ENCODE measurements at places on chromosomes 7 and 10. TPM values are rescaled to one million over a fixed set of nuclear protein-coding genes. Genes with fewer than 3 reads are reported as not detected.

The SPDYE18 gene
- 0.66 TPM for total RNA-seq

The PLXDC2 gene
- 0.53 TPM for total RNA-seq

The ATP6V0E2 gene
- total RNA-seq: 21.5 TPM

The PTER gene
- total RNA-seq: 3.6 TPM

The KLF14 gene
- not detected for total RNA-seq

The ADAP1 gene
- total RNA-seq: 0.46 TPM

The C10orf53 gene
- not detected for total RNA-seq

The COA1 gene
- total RNA-seq: 58.0 TPM

The CHRM2 gene
- total RNA-seq: not detected

The UNCX gene
- total RNA-seq: not detected

The GPAM gene
- total RNA-seq: 8.2 TPM

The FAM25C gene
- total RNA-seq: not detected

The SLC29A3 gene
- 5.0 TPM for total RNA-seq

The LIMK1 gene
- 54.4 TPM for total RNA-seq

The PNLIPRP3 gene
- total RNA-seq: not detected

The DLX6 gene
- not detected for total RNA-seq

The PRF1 gene
- not detected for total RNA-seq

The TEX36 gene
- total RNA-seq: not detected

The PPP1R3C gene
- total RNA-seq: 0.74 TPM

The CTAGE8 gene
- 0.49 TPM for total RNA-seq

DNA sequence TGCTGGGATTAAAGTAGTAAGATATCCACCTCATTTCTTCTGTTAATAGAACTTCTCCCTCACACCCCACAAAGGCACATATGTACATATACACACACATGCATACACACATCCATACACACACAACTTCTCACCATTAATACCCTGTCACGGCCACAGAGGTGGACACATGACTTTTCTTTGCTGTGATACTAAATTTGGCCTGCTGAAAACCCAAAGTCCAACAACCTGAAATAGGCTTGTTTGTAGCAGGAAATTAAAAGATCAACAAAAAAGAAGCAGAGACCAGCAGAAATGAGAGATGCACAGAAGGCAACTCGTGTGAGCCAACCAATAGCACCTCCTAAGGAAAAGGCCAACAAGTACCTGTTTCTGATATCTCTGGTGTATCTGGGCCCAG is 128.7 kb upstream of the PCGF5 start:
- no peaks in the 10 kb centered on the region for H3K4me1 ChIP-seq
- no peak for DNase-seq
- H3K36me3 ChIP-seq: no peaks in the 10 kb centered on the region
- H3K4me3 ChIP-seq: no peak overlapping the region
- peaks cover 6% of the 10 kb centered on the region for H3K27me3 ChIP-seq

DNA sequence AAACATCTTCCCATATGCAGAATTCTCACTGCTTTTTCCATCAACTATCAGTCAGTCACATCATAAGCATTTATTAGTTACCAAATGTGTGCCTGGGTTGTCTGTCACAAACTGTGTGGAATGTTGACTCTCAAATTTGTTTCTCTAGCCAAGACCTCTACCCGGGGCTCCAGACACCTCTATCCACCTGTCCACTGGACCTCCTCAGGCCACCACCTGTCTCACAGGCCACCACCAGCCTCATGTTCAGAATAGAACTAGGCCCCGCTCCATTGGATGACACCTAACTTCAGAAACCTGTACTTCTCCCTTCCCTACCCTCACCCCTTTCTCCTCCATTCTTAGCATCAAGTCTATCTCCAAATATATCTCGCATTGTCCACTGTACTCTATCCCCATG is 176.9 kb downstream of the CHN2 start:
- no peak overlapping the region for H3K4me3 ChIP-seq
- no peaks in the 10 kb centered on the region for H3K27me3 ChIP-seq
- H3K27ac ChIP-seq: no peak overlapping the region
- no peaks in the 10 kb centered on the region for H3K36me3 ChIP-seq
- H3K4me1 ChIP-seq: no peaks in the 10 kb centered on the region

DNA sequence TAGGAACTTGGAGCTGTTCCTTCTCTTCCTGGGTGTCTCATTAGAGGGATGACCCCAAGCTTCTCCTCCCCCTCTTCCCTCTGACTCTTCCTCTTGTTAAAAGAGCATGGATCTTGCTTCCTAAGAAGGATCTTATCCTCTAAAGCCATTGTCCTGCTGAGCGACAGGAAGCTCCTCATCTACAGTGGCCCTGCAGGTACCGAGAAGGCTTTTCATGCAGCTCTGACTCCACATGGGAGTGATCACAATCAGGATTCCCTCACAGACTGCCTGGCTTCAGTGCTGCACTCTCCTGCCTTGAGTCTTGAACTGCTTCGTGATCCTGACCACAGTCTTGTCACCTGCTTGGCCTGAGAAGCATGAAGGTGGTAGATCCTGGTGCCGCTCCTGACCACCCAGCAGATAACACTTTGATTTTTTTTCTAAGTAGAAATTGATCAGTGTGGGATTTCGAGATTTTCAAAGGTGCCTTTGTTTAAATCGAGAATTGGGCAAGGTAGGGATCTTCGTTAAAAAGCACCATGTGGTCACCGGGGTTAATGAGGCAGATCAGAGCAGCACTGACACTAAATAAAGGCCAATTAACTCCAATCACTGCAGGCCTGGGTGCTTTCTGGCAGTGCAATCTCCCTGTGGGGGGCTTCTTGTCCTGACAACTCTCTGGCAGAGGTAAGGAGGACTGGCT is 376.4 kb downstream of the NRG3 start:
- no peaks in the 10 kb centered on the region for H3K27me3 ChIP-seq
- no peak for DNase-seq
- no peaks in the 10 kb centered on the region for H3K36me3 ChIP-seq
- no peak overlapping the region for H3K4me3 ChIP-seq
- no peaks in the 10 kb centered on the region for H3K4me1 ChIP-seq

DNA sequence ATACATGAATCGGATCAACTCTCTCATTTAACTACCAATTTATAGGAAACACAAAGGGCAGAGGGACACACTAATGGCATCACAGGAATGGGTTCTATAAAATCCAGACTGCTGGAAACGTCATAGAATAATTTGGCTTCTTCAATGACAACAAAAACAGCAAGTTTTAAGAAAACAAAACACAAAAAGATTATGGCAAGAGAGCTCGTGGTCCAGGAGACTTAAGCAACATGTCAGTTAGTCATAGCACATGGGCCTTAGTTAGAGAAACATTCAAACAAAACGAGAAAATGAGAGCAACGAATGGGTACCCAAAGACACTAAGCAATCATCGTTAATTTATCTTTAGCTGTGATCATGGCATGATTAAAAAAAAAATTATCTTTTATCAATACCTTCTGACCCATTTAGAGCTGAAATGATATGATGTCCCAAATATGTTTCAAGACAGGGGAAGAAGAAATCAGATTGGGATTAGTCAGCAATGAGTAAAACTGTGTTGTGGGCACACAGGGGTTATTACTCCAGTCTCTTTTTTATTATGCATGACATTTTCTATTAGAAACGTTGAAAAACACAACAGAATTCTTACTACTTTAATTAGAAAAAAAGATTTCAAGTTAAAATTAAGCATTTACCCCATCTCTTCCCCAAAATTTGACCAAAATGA is 28.3 kb downstream of the NCAPG2 start:
- H3K27ac ChIP-seq: no peak overlapping the region
- no peak overlapping the region for H3K4me3 ChIP-seq
- H3K4me1 ChIP-seq: no peaks in the 10 kb centered on the region

- no peak overlapping the region for H3K27ac ChIP-seq
- H3K4me1 ChIP-seq: no peaks in the 10 kb centered on the region
- H3K27me3 ChIP-seq: no peaks in the 10 kb centered on the region
- no peak overlapping the region for H3K4me3 ChIP-seq
Measured at GRCh38 chr7:1940402-1940786, 270.3 kb downstream of the ELFN1 start.

GRCh38 chr10:35268323-35268722 is 68.0 kb upstream of the CCNY start:
- no peak overlapping the region for H3K27ac ChIP-seq
- no peak overlapping the region for H3K4me3 ChIP-seq
- no peaks in the 10 kb centered on the region for H3K36me3 ChIP-seq
- no peaks in the 10 kb centered on the region for H3K4me1 ChIP-seq

- no peak overlapping the region for H3K4me3 ChIP-seq
- H3K36me3 ChIP-seq: no peaks in the 10 kb centered on the region
- peak overlapping the region; percentile 83 for H3K27ac ChIP-seq
- peak; percentile 85 for DNase-seq
Measured at GRCh38 chr7:106772655-106773108, 92.4 kb upstream of the PIK3CG start.

DNA sequence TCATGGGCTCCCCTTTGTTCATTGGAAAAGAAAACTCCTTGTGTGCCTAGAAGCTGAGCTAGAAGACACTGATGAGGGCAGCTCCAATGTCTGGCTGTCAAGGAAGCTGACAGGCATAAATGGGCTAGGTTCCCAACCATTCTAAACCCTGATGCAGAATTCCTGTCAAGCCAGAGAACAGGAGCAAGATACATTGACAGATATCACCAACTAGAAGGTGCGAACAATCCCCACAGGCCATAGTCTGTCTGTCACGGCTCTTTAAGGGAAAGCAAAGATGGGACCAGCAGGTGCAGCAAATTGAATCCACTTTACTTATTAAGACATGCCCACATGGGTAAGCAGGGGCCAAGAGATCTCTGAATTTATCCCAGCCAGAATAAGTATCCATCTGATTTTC is 617.9 kb upstream of the POT1 start:
- no peak overlapping the region for H3K27ac ChIP-seq
- DNase-seq: no peak
- no peak overlapping the region for H3K4me3 ChIP-seq
- no peaks in the 10 kb centered on the region for H3K36me3 ChIP-seq
- H3K4me1 ChIP-seq: no peaks in the 10 kb centered on the region

GRCh38 chr10:124043310-124044142 is 49.9 kb downstream of the CHST15 start:
- H3K27ac ChIP-seq: no peak overlapping the region
- peaks cover 2% of the 10 kb centered on the region for H3K27me3 ChIP-seq
- H3K36me3 ChIP-seq: no peaks in the 10 kb centered on the region
- H3K4me1 ChIP-seq: peaks cover 4% of the 10 kb centered on the region

DNA sequence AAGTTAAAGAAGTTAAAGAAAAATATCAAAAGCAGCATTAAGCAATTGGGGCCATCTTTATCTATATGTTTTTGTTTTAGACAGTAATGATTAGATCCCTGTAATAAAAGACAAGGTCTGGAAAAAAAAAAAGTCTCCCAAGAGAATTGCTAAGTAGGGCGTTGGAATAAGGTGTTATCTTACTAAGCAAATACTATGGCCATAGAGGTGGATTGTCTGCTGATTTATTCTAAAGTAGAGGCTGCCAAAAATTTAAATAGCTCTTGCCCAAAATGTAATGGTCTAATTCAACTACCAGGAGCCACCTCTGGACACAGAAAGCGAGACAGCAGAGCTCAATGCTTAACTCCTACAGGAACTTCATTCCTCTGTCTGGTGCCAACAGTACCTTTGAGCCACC is 71.6 kb downstream of the HERPUD2 start:
- H3K27ac ChIP-seq: no peak overlapping the region
- no peak overlapping the region for H3K4me3 ChIP-seq
- no peaks in the 10 kb centered on the region for H3K27me3 ChIP-seq

DNA sequence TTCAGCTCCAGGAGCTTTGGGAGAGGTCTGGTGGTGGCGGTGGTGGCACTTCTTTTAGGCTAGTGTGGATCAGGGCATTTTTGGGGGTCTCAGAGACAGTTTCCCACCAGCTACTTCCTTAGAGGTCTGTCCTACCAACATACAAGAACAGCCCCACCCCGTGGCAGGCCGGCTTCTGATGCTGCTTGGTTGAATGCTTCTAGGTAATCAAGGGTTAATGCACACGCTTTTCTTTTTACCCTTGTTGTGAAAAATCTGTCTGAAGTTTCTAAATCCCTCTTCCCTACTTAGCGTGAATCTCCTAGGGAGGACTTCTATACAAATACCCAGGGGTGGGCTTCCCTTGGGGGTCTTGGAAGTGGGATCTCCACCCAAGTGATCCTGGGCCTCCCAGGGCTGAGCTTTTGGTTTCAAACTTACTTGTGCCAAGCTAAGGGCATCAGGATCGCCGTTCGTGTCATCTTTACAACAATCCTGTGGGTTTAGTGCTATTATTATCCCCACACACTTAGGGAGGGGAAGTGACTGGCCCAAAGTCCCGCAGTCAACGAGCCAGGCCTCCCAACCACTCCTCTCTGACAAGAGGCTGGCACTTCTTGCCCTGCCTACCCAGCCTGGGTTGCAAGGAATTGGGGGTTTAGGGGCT is 1.7 kb downstream of the SH2B2 start:
- no peak overlapping the region for H3K4me3 ChIP-seq
- no peaks in the 10 kb centered on the region for H3K27me3 ChIP-seq
- H3K4me1 ChIP-seq: peaks cover 10% of the 10 kb centered on the region
- H3K27ac ChIP-seq: no peak overlapping the region
- H3K36me3 ChIP-seq: no peaks in the 10 kb centered on the region

DNA sequence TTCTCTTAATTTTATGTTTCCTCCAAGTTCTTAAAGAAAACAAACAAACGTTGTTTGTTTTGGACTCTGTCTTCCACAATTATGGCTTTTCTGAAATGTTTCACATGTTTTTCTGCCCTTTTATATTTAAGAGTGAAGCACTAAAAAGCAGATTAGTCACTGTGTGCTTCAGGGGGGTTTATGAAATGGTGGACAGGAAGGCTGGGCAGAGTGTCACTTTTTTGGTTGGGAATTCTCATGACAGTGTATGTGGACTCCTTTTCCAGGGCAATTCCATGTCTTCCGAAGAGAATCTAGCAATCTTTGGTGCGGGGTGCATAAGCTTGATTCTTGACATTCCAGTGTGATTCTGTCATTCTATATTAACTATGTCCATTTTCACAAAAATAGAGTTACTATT is 669.4 kb downstream of the PARD3 start:
- H3K4me1 ChIP-seq: peaks cover 11% of the 10 kb centered on the region
- no peaks in the 10 kb centered on the region for H3K36me3 ChIP-seq
- peak; percentile 88 for DNase-seq
- H3K4me3 ChIP-seq: no peak overlapping the region
- H3K27me3 ChIP-seq: no peaks in the 10 kb centered on the region

GRCh38 chr10:124146483-124146882 is 53.1 kb upstream of the CHST15 start:
- no peak overlapping the region for H3K4me3 ChIP-seq
- H3K27me3 ChIP-seq: no peaks in the 10 kb centered on the region
- H3K4me1 ChIP-seq: no peaks in the 10 kb centered on the region
- no peaks in the 10 kb centered on the region for H3K36me3 ChIP-seq

DNA sequence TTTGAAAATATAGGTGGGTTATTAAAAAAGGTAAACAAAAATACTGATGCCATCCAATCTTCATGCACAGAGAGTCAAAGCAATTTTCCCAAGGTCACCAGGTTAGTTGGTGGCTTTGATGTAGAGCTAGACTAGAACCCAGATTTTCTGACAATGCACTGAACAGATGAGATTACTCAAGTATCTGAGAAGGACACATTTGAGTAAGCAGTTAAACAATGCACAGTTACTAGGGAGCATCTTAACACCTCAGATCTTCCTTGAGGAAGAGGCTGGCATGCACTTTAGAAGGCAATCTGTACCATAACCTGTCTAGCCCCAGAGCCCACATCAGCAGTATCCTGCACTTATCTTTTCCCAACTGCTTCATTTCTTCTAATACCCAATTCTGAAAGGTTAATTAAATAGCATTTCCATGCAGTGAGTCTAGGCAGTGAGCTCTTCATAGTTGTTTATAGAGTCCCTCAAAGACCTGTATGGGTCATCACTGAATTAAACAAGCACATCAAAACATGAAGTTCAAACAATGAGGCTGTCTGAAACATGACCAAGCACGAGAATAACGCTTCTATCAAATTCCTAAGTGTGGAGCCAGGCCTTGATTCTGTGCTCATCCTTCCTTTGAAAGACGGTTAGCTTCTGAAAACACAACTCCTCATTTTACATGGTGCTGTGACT is 38.2 kb upstream of the ANK3 start:
- H3K4me1 ChIP-seq: peaks cover 62% of the 10 kb centered on the region
- H3K27me3 ChIP-seq: no peaks in the 10 kb centered on the region
- DNase-seq: no peak
- H3K27ac ChIP-seq: no peak overlapping the region
